HCT116 (cell line): ENCODE measurements at places on chromosomes 1 and 21.

DNA sequence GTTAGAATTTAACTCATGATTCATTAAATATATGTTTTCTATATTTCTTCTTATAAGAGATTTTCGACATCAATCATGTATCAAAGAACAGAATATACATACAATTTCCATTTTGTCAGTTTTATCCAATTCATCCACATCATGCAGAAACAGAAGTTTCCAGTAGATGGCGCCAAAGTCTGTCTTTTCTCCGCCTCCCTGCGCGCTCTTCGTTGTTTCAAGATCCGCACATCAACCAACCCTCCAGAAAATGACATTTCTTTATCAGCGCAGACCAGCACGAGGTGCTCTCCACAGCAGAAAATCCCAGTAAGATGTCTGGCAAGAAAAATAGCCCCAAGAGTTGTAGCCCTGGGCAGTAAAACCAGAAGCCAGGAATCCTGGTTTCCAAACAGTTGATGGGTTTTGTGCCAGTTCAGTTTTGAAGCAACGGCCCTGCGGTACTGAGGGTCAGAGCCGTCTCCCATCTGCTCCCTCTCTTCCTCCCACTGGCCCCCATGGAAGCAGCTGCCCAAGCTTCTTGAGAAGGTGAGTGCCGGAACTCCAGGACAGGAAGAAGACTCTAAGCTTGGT, 38.6 kb upstream of the GPR137B start:
- no peak for DNase-seq

- no peak for DNase-seq
Observed at GRCh38 chr1:219050086-219050821, 123.4 kb upstream of the LYPLAL1 start.

GRCh38 chr1:67952071-67952470, 98.4 kb downstream of the DIRAS3 start:
- DNase-seq = no peak

- DNase-seq = no peak
Observed at GRCh38 chr1:37893673-37894072, 34.3 kb upstream of the MTF1 start.
